Amygdala (tissue), 56 donors: ENCODE measurements at places on chromosomes 3 and 15.

- DNase-seq = no peak
Observed at GRCh38 chr3:35224565-35225295, 414.6 kb upstream of the ARPP21 start.

DNA sequence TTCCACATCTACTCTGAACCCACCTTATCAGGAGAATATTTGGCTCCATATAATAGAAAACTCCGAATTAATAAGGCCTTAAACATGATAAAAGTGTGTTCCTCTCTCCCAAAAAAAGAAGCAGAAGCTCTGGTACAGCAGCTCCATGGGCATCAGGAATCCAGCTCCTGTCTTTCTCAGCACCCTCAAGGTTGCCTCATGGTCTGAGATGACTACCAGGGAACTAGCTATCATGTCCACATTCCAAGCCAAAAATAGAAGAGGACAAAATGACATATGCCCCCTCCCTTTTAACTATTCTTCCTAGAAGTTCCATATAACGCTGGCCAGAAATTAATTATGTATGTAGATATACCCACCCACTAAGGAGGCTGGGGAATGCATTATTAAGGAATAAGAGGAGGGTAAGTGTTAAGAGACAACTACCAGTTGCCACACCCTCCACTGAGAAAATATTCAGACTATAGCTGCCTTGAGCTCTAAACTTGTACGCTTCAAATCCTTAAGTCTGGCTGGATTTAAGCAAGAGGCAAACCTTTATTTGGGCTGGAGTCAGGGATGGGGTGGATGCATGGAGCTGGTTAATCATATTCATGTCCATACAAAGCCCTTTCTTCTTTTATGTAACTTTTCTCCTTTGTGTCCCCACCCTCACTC lies 35.8 kb upstream of the CTDSPL start:
- DNase-seq = no peak

DNA sequence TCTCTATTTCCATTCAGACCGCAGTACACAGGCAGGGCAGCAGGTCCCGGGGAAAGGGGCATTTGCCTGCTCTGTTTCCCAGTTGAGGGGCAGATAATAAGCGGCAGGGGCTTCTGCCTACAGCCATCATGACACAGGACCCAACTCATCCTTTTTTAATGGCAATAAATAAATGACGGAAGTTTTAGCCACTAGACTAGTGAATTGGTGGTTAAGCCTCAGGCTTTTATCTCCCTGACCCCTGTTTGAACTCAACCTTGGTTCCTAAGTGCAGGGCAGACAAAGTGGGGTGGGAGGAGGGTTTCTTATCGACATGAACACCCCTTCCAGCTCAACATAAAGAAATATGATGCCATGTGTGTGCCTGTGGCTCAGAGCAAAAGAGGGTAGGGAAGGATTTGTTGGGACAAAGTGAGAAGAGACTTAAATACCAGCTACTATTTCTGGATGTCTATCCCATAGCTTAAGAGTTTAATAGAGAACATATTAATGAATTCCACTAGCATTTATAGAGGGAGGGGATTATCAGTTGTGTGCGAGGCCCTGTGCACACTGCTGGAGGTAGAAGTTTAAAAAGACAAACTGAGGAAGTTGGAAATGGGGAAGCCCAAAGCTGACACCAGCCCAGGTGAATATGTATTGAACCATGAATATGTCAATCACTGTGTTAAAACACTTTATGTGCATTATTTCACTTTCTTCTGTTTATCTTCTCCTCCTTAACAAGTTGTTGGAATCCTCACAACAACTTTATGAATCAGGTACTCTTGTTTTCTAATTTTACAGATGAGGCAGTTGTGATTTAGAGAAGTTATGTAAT lies 939.4 kb downstream of the MCTP2 start:
- DNase-seq = no peak

DNA sequence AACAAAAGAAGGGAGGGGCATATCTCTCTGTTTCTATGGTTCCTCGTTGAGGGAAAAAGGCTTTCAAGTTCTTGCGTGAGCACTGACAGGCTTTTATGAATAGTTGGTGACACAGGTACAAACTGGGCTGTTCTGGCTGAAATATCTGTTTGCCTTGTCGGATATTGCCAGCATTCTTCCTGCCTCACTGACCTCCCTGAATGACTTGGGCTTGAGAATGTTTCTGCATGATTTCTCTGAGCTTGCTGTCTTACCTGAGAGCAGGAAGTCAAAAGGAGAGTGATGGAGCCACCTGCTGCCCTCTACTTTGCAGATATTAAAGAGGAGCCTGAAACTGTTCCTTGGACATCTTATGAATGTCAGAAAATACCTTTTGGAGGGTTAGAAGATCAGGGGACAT lies 4.8 kb downstream of the GCNT3 start:
- DNase-seq = no peak

GRCh38 chr3:54223063-54223462 lies 100.7 kb downstream of the CACNA2D3 start:
- DNase-seq = no peak

DNA sequence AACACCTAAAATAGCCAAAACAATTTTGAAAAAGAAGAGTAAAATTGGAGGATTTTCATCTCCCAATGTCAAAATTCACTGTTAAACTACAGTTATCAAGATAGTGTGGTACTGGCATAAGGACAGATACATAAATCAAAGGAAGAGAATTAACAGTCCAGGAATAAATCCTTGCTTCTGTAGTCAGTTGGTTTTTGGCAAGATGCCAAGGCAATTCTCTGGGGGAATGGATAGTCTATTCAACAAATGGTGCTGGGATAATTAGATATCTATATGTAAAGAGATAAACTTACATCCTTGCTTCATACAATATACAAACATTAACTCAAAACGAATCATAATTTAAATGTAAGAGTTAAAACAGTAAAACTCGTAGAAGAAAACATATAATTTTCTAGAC lies 57.9 kb upstream of the SELENOK start:
- DNase-seq = no peak

DNA sequence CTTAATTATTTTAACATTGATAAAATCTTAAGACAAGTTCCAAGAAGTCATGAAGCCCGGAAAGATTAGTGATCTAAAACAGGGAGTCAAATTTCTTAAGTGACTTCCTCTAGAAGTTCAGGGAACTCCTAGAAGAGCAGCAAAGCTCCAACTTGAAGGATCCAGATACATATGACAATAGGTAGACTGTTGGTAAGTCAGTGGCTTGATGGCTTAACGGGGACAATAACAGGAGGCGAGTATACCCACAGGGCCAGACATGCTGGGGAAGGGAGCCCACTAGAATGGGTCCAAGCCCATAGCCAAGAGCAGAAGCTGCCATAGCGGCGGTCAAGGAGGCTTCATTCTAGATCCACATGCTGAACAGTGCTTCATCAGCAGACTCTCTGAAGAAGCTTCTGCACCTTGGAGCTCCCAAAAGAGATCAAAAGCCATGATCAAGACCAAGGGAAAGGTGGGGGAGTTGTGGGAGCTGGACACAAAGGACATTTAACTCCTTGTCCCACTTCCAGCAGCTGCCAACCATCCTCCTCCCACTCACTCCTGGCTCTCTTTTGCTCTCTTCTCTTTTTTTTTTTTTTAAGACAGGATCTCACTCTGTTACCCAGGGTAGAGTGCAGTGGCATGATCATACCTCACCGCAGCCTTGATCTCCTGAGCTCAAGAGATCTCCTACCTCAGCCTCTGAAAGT lies 10.2 kb upstream of the CA12 start:
- no peak for DNase-seq

- no peak for DNase-seq
Observed at GRCh38 chr3:159807137-159808040, 181.2 kb upstream of the IL12A start.

GRCh38 chr15:60835974-60836373 lies 357.0 kb upstream of the ICE2 start:
- DNase-seq = no peak

GRCh38 chr3:31862666-31863279 lies 118.3 kb downstream of the OSBPL10 start:
- DNase-seq = no peak

DNA sequence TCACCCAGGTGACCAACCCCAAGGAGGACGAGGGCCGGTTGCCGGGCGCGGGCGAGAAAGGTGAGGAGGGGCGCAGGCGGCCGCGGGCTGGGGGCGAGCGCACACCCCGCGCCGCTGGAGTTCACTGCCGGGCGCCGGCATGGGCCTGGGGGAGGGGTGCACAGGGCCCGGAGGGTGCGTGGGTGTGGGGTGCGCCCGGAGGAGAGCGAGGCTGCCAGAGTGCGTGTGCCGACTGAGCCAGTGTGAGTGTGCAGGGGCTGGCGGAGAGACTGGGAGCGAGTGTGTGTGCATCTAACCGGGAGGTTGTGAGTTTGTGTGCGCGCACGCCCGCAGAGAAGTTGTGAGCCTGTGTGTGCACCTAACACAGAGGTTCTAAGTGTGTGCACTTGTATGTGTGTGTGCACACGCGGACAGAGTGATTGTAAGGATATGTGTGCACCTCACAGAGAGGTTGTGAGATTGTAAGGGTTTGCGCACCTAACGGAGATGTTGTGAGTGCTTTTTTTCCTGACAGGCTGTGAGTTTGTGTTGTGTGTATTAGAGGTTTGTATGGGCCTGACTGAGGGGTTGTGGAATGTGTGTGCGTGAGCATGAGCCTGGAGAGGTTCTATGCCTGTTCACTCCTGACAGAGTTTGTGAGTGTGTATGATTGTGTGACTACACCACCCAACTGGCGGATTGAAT lies 681 bp downstream of the CTDSPL start:
- no peak for DNase-seq

- DNase-seq = no peak
Observed at GRCh38 chr15:67850336-67850735, 10.5 kb upstream of the RNU6-1 start.

DNA sequence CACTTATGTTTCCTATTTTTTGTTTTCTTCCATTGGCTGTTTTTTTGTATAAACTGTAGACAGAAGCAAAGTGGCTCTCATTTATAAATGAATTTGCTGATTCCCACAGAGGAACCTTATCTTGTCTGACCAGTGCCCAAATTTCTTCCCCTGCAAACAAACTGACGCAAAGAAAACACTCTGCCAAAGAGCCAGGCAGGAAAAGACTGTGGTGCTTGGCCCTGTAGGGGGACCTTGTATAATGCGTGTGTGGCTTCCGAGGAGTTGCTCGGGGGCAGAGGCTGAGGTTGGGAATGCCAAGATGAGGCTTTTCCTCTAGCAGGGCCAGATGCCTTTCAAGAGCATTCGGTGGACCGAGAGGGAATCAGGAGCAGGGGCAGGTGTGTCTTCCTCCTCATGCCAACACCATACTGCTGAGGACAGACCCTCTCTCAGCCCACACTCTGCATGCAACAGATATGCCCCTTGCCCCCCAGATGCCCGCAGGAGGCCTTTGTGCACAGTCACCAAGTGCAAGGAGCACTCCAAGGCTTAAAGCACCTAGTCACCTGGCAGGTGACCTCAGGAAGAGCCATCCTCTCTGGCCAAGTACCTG lies 104.3 kb upstream of the ABHD17C start:
- DNase-seq = no peak

- DNase-seq = no peak
Observed at GRCh38 chr15:35560258-35560657, 14.3 kb upstream of the DPH6 start.

DNA sequence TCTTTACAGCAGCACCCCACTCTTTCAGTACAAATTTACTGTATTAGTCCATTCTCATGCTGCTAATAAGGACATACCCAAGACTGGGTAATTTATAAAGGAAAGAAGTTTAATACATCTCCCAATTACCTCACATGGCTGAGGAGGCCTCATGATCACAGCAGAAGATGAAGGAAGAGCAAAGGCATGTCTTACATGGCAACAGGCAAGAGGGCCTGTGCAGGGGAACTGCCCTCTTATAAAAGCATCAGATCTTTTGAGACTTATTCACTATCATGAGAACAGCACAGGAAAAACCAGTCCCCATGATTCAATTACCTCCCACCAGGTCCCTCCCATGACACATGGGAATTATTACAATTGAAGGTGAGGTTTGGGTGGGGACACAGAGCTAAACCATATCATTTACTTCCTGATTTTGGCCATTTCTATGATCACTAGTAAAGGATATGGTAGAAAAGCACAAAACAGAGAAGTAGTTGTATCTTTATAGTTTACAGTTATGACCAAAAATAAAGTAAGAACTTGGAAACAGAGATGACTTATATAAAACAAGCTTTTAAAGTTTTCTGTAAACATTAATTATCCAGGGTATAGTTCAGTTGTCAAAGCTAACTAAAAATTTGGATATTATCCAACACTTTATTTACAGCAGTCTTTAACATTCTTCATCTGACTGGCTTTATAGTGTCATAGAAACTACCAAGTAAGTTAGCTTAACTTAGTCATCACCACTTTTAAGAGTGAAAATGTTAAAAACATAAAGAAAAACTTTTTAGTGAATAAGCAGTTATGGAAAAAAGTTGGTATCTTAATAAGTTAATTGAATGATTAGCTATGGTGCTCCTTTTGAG lies 40.2 kb downstream of the P2RY1 start:
- DNase-seq = no peak

DNA sequence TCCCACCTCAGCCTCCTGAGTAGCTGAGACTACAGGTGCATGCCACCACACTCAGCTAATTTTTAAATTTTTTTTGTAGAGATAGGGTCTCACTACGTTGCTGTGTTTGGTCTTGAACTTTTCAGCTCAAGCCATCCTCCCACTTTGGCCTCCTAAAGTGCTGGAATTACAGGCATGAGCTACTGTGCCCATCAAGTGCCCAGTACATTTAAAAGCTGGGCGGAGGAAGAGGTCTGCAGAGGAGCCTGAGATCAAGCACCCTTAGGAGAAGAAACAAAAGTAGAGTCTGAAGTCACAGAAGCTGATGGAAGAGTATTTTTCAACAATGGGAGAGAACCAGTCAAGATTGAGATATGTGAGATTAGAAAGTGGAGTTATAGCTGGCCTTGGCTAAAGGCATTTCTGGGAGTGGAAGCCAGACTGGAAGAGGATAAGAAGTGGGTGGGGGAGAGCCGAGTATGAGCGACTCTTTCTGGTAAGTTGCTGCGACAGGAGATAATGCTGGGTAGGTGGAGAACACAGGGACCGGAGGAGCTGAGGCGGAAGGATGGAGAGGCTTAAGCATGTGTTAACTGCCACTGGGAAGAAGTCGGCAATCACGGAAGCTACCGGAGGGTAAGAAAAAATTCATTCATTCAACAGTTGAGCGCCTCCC lies 782 bp upstream of the IREB2 start:
- no peak for DNase-seq

DNA sequence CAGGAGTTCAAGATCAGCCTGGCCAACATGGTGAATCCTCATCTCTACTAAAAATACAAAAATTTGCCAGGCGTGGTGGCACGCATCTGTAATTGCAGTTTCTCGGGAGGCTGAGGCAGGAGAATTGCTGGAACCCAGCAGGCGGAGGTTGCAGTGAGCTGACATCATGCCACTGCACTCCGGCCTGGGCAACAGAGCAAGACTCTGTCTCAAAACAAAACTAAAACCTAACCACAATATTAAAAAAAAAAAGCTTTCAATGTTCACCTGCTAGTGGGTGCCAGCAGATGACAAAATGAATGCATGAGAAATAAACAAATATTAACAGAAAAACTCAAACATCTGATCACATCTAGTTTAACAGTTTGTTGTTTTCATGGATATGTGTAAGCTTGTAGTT lies 9.0 kb downstream of the SLC24A1 start:
- DNase-seq = no peak

GRCh38 chr15:66899555-66900350 lies 165.6 kb upstream of the SMAD3 start:
- DNase-seq = no peak

- no peak for DNase-seq
Observed at GRCh38 chr3:177441813-177442646, 244.7 kb upstream of the TBL1XR1 start.

- no peak for DNase-seq
Observed at GRCh38 chr3:13149330-13150108, 76.3 kb upstream of the IQSEC1 start.
